ENCODE measurements at places on chromosomes 2 and 18.

GRCh38 chr18:50620319-50620718 lies 60.4 kb downstream of the MAPK4 start:
- no peak for DNase-seq

- no peak for DNase-seq
Observed at GRCh38 chr18:76963936-76964335, 141.6 kb downstream of the ZNF236 start.

DNA sequence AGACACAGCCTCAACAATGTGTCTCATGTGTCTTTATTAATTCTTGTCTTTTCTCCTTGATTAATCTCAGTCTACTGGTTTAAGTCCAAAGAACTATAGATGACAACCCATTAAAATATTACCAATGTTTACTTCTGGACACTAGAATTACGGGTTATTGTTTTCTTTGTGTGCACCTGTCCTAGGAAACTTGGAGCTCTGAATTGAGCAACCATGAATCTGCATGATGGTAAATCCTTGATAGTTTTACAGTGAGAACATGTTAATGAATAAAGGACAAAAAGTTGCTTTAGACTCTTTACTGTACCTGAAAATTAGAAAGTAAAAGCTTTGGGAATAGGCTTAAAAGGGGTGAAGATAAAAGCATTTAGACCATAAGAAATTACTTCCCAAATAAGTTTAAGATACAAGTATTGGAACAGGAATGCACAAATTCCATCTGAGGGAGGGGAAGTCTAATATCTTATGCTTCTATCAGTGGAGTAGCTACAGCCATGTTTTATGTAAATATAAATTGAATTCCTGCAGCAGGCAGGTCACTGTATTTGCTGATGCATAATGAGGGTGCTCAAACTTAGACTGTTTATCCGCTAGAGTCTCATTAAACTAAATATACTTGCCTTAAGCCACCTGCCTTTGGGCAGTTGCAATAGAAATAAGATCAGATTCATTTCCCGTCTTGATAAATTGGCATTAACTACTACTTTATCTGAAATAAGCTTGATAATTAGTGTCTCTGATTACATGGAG lies 603.7 kb upstream of the GCFC2 start:
- no peak for DNase-seq

- DNase-seq = no peak
Observed at GRCh38 chr2:120367649-120368048, 21.7 kb downstream of the INHBB start.

DNA sequence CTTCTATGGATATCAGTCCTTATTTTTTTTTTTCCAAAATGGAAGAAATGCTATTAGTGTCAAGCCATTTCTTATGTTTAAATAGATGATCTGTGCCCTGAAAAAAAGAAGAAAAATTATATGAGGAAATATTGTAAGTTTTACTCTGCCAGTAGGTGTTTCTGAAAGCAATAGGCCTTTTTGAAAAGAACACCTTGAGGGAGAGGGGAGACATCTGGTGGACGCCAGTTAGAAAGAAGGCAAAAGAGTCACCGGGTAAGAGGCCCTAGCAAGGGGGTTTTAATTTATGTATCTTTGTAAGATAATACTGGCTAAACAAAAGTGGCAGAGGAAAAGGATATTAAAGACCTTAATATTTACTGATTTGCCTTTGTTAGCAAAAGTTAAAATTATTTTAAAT lies 56.1 kb downstream of the DYNAP start:
- DNase-seq = no peak

GRCh38 chr2:214328941-214329340 lies 81.9 kb upstream of the VWC2L start:
- DNase-seq = no peak

DNA sequence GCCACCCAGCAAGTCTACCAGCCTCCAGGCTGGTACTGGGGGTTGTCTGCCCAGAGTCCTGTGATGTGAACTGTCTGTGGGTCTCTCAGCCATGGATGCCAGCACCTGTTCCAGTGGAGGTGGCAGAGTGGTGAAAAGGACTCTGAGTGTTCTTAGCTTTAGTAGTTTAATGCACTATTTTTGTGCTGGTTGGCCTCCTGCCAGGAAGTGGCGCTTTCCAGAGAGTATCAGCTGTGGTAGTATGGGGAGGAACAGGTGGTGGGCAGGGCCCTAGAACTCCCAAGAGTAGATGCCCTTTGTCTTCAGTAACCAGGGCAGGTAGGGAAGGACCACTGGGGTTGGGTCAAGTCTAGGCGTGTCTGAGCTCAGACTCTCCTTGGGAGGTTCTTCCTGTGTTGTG lies 356.7 kb downstream of the STK39 start:
- no peak for DNase-seq

DNA sequence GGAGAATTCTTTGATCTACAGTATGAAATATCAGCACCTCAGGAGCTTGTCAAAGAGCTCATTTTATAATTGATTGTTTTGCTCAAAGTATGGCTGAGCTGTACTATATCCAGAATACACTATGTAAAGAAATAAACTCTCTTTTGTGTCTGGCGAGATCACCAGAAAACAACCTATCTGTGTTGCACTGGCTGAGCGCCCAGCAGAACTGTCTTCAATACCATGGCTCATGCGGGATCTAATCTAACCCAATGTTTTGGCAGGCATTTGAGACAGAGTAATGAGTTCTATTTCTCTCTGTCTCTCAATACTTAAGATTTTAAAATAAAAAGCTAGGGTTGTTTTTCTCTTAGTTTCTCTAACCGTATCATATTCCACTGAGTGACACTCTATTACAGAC lies 192.4 kb downstream of the L3MBTL4 start:
- no peak for DNase-seq

- DNase-seq = no peak
Observed at GRCh38 chr2:10757814-10758286, 36.4 kb downstream of the ATP6V1C2 start.

- no peak for DNase-seq
Observed at GRCh38 chr18:79568543-79569205, 110.9 kb upstream of the CTDP1 start.

DNA sequence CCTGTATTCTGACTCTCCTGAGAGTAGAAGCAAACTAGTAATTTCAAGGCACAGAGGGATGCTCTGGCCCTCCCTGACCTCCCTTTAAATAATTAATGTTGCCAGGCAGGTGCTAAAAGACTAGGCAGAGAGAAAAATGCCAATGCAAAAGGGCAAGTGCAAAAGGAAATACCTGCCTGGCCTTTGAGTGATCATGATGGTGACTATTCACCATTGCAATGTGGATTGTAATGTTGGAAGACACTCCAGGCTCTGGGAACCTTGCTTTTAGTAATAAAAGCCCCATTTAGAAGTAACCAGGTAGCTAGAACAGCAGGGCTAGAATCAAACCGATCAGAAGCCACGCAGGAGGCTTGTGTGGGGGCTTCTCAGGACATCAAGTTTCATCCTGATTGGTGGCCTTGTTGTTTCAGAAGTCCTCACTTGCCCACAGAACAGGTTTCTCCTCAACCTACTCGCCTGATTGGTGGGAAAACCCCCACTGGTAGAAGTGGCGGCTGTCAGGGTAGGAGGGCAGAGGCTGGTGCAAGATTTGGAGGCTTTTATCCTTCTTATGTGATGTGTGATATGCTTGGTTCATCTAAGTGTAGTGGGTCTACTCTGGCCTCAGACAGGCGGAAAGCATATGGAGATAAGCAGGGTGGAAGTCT lies 16.0 kb upstream of the CHRNA1 start:
- DNase-seq = no peak

- DNase-seq = no peak
Observed at GRCh38 chr2:96693286-96694200, 46.3 kb downstream of the LMAN2L start.

DNA sequence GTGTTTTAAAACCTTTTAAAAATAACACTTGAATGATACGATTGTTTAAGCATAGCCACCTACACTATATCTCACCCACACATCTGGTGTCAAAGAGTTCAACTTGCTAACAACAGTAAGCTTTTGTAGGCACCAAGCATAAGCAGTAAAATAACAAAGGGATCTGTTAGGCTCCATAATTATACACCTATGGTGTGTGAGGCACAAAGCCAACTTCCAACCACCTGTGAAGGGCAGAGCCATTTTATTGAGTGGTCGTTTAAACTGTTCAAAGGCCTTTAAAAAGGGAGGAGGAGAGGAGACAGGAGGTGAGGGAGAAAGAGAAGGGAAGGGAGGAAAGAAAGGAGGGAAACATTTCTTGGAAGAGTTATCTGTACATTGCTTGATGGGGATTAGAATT lies 27.9 kb downstream of the NEMP2 start:
- DNase-seq = no peak

DNA sequence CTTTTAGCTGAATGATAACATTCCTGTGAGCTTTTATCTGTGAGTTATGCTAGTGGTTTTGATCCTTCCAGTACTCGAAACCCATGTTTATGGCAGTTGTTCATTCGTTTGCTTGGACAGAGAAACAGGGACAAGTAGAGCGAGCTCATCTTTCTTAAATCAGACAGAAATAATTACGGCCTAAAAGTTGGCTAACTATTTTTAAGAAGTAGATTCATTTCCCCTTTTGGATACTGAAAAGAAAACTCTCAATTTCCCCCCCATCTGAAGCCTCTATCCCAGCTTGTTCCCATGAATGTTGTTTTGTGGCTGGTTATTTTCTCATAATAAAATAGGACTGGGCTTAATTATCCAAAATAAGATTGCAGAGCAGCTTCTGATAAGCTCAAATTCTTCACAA lies 67.1 kb downstream of the ANTXR1 start:
- no peak for DNase-seq

DNA sequence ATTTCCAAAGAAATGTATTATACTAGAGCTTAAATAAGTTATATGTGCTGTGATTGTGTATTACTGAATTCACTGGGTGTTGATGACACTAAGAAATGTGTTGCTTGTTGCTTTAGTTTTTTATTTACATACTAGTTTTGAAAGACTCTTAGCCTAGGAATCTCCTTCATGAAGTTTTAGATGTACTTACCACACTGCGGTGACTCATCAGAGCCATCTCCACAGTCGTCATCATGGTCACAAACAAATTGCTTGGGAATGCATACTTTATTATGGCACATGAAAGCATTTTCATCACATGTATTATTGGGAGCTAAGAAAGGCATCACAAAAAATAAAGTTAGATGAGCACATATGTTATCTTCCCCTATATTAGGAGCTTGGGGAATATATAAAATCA lies 1624.2 kb downstream of the LRP1B start:
- no peak for DNase-seq

DNA sequence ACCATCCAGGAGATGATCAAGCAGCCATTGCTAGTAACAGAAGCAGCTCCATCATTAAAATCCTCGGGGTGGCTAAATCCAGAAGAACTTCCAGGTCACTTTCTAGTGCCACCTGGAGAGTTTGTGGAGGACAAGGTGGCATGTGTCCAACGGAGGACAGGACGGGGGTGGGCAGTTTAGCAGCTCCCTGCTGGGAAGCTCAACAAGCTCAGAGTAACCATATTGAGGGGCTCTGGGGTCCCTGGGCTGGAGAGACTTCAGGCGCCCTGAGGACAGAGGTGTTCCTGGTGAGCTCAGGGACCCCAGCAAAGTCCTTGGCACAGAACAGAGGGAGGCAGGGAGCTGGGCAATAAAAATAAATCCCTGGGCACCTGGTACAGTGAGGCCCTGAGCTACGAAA lies 140.0 kb upstream of the FHL2 start:
- DNase-seq = no peak
